Amniotic stem cell (primary cell): ENCODE measurements at places on chromosomes 12 and 14.

- no peak for DNase-seq
Measured at GRCh38 chr12:96886998-96887677, 19.9 kb upstream of the NEDD1 start.

DNA sequence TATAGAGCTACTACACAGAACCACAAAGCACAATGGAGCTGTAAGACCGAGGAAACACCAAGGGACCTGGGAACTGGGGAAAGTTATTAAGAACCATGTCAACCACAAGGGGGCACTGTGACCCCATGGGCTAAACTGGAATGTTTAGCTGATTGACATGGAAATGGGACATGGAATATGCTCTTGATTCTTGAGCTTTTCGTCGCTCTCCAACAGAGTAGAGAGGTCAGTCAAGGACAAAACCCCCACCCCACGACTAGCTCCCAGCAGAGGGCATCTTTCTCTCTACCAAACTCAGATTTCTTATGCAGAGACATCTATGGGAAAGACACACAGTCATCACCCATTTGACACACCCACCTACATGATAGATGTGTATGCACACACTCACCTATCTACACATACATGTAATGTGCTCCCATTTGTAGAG is 10.1 kb downstream of the NDRG2 start:
- DNase-seq = peak; percentile 64

- peak; percentile 17 for DNase-seq
Measured at GRCh38 chr14:100384819-100385813, 62.0 kb downstream of the SLC25A47 start.

- DNase-seq = no peak
Measured at GRCh38 chr14:76936483-76936882, 92.0 kb downstream of the IRF2BPL start.

- no peak for DNase-seq
Measured at GRCh38 chr14:63277591-63278183, 41.0 kb downstream of the GPHB5 start.

DNA sequence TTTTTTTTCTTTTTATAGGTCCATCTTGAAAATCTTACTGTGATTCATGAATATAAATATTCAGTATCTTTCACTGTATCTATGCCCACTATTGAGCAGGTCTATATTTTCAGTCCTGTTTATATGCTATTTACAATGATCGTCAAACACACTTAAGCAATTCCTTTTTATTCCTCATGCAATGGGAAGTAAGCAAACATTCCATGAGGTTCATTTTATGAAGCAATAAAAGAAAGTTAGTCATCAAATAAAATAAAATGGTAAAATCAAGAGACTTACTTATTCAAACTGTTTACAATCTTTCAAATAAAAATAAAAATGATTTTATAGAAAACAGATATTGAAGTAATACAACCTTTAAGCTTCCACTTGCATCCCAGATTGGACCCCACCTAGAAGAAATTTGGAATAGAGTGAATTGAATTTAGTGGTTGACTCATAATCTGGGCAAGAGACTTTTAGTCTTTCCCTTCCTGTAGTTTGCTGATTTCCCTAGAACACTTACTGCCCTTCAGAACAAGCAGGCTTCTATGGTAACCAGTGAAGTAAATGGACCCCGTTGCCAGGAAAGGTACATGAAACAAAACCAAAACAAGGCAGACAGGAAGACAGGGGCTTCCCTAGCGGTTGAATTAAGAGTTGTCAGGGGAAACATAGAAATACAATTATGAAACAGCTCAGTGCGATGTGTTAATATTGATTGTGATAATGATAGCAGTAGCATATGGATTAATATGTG is 241.0 kb upstream of the ATP2B1 start:
- no peak for DNase-seq

GRCh38 chr14:52741865-52742264 is 11.9 kb downstream of the STYX start:
- DNase-seq = no peak

DNA sequence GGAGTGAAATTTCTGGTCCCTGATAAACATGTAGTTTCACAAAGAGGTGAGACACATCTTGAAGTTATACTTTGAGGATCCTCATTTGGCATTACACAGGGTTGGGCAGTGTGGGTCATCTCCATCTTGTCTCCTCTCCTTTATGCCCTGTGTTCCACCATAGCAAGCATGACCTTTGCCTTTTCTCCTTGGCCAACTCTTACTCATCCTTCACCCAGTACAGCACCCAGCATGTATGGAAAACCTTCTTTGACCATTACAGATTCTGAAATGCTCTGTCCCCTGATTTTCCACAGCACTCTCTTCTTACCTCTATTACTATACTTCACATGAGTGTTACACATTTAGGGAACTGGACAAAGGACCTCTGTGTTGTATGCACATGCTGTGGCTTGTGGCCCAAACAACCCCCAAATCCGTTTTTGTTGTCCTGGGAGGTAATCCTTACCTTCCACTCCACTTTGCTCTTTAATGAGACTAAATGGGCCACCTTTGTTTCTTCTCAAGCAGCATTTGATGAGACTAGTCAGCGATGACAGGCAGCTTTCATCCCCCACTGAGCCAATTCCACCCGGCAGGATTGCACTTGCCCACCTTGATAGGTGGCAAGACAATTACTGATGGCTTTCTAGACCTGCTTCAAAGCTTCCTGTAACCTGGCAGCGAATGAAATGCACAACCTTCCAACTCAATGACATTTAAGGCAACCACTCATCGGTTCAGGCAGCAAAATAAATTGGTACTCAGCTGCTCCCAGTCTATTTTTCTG is 163.5 kb downstream of the MON2 start:
- no peak for DNase-seq
